ENCODE measurements at places on chromosomes 1 and 21.

DNA sequence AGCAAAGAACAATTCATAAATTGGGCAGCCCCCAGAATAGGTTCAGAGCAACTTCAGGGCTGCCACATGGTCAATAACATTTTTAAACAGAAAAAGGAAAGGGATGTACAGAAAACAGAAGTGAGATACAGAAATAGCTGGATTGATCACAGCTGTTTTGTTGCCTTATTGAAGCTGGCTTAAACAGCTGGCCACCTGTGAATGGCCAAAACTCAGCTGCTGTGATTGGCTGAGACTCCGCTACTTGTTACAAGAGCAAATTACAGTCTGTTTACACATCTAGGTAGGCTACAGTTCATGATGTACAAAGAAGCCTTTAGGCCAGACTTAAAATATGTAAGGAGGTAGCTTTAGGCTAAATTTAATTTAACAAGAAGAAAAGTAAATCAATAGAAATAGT, 11.6 kb upstream of the IFNAR1 start:
- H3K36me3 ChIP-seq, result no peaks in the 10 kb centered on the region
- no peaks in the 10 kb centered on the region for H3K4me1 ChIP-seq
- H3K27ac ChIP-seq, result no peak overlapping the region
- no peak overlapping the region for H3K4me3 ChIP-seq
- no peak for DNase-seq

DNA sequence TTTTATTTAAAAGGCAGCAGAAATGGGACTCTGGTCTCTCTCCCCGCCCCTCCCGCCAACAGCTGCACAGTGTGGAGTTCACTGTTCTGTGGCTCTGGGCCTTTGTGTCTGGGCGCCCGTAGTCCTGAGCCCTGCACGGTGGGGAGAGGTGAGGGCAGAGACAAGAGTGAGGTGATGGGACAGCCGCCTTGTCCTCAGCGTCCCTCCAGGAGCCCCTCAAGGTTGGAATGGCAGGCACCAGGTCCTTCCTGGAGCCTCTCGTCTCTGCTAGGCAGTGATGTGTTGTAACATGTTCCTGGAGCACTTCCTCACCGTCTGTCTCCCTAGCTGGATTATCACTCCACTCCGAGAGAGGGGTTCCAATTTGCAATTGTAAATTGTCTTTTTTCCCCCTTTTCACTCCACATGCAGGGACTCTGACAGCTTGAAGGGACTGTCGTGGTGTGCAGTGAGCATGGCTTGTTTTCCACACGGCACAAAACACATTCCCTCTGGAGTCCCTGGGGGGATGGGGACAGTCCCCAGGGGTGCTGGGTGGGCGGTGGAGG, 44.6 kb upstream of the C1orf174 start:
- H3K27ac ChIP-seq, result no peak overlapping the region
- no peak for DNase-seq
- H3K36me3 ChIP-seq, result no peaks in the 10 kb centered on the region
- H3K4me1 ChIP-seq, result no peaks in the 10 kb centered on the region

DNA sequence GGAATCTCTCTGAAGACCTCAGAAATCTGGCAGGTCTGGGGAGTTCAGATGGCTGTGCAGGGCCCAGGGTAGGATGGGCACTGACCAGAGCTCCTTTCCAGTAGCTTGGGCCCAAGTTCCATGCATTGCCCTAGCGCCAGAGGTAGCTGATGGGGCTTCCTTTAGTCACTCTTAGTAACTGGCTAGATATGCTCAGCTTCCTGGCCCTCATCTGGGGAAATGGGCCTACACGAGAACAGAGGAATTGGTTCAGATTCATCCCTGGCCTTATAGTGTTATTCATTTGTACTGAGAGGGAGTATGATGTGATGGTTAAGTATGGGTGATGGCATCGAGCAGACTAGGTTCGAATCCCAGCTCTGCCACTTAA, 15.5 kb upstream of the PSMB2 start:
- H3K36me3 ChIP-seq, result no peaks in the 10 kb centered on the region
- no peak for DNase-seq
- H3K27ac ChIP-seq, result no peak overlapping the region
- H3K27me3 ChIP-seq, result peaks cover 9% of the 10 kb centered on the region
- H3K4me1 ChIP-seq, result no peaks in the 10 kb centered on the region
- no peak overlapping the region for H3K4me3 ChIP-seq

DNA sequence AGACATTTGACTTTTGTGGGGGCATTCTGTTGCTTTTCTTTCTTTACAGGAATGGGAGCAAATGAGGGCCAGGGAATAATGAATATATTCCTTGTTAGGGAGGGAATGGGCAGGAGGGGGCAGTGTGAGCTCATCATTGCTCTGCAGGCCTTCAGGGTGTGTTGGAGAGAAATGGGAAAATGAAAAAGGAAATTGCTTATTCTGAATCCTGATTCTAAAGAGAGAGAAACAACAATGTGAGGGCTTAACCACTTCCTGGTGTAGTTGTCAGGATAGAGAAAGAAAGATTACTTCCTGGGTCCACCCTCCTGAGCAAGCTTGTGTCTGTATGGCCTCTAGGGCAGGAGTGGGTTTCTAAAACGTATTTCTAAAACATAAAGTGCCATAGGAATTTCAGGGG, 28.3 kb downstream of the VANGL2 start:
- DNase-seq, result peak; percentile 84
- peaks cover 35% of the 10 kb centered on the region for H3K36me3 ChIP-seq

DNA sequence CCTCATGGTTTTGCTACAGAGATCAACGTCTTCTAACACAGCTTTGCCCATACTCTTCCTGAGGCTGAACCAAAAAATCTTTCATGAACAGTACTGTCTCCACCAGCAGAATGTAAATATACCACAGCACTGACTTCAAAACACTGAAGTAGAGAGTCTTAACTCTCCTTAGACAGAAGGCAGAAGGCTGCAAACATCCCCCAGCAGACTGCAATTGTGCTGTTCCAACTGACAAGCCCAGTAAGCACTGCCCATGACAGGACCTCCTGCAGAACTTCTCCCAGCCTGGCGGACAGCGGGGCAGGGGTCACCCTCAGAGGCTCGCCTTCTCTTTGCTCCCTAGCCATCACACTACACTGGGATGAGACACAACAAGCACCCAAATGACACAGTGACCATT, 218.7 kb downstream of the RERE start:
- no peaks in the 10 kb centered on the region for H3K27me3 ChIP-seq
- H3K27ac ChIP-seq, result peak overlapping the region; percentile 76
- DNase-seq, result no peak
- H3K4me1 ChIP-seq, result peaks cover 57% of the 10 kb centered on the region
